ENCODE measurements at places on chromosomes 1 and 21. TPM values are rescaled to one million over a fixed set of nuclear protein-coding genes. Genes with fewer than 3 reads are reported as not detected.

TMEM54 gene
- polyA plus RNA-seq, result 13.1 TPM

C1orf146 gene
- 0.21 TPM for polyA plus RNA-seq

PDZK1IP1 gene
- 52.3 TPM for polyA plus RNA-seq

RCC1 gene
- 34.3 TPM for polyA plus RNA-seq

PTPN14 gene
- 42.9 TPM for polyA plus RNA-seq

PRAMEF18 gene
- not detected for polyA plus RNA-seq

GUCA2A gene
- polyA plus RNA-seq, result not detected

NLRP3 gene
- polyA plus RNA-seq, result 0.83 TPM

SAMSN1 gene
- 5.3 TPM for polyA plus RNA-seq
